Stimulated activated CD8-positive, alpha-beta memory T cell treated with anti-CD3 and anti-CD28 coated beads, Interleukin-4, amount 100 ng/mL, for 1 hour (primary cell): ENCODE measurements at places on chromosomes 11 and 22.

DNA sequence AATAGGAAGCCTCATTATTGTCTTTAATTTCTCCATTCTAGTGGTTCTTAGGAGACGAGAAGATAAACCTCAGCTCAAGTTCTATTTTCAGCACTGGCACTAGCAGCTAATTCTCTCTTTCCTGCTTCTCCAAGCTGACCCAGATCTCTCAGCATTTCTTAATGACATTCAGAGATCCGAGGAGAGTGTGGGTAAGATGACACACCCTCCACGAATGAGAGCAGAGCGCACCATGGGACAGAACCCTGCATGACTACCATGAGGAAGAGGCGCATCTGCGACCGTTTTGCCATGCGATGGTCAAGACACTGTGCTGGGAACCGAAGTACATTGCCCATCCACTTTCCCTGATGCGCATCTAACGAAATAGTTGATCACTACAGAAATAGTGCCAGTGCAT, 241.8 kb downstream of the LARGE1 start:
- no peak for DNase-seq

GRCh38 chr11:129354691-129355090, 21.0 kb upstream of the BARX2 start:
- DNase-seq: no peak

DNA sequence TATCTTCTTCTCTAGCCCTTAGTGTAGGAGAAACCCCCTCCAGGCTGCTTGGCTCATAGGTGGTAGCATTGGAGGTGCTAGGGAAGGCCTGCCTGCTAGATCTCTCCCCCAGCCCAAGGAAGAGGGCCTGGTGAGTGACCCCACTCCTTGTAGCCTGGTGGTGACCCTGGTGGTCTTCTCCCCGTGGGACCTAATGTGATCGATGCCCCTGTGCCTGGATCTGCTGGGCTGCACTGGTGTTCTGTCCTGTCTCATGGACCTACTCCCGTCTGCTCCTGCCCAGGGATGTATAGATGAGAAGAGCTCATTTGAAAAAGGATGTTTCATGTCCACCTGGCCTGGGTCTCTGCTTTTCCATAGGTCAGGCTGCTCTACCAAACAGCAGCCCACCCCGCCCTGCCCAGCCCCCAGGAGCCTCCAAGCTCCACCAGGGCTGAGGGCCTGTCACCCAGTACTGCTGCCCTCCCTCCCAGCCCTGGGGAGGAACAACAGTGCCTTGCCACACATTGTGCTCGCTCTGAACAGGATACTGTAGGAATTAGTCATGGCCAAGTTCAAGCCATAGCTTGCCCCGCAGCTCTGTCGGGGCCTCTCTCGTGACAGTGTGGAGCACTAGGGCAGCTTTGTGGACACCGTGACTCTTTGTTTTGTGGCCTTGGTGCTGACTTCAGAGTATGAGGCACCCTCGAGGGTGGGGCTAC, 19.7 kb downstream of the SLC37A2 start:
- DNase-seq: no peak

GRCh38 chr11:107999759-108000455, 8.8 kb upstream of the CUL5 start:
- no peak for DNase-seq

GRCh38 chr11:33731723-33732531, 4.3 kb downstream of the CD59 start:
- no peak for DNase-seq

DNA sequence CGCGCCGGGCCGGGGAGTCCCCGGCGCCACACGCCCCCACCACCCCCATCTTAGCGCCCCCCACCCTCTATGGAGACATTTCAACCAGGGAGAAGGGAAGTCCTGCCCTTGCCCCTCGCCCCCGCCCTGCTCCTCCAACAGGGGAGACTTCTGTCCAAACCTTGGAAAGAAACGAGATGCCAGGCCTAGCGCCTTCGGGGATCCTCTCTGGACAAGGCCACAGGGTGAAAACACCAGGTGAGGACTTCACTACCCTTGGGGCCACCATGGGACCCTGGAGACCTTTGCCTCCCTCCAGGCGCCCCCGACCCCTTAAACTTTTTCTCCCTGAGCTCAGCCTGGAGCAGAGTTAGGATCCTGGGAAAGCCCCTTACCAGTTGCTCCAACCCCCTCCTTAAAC, 11.6 kb upstream of the NPAS4 start:
- DNase-seq: no peak

- DNase-seq: no peak
Measured at GRCh38 chr22:47623763-47624148, 861.3 kb downstream of the TBC1D22A start.

- no peak for DNase-seq
Measured at GRCh38 chr11:6925636-6926207, 504 bp upstream of the ZNF215 start.

DNA sequence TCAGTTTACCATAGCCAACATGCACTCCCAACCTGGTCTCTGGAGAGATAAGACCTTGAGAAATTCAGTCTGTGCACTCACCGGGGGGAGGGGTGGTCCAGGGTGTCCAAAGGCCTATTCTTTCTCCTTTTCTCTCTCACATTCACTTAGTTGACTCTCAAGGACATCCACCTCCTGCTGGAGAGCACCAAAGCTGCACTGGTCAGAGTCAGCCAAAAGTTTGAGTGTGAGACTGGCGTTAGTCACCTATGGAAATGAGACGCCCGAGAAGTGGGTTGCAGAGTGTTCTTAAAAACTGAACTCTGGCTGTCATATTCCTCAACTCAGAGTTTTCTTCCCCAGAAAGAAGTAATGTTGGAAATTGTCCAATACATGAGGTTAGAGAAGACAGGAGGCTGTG, 5.0 kb upstream of the UBQLNL start:
- DNase-seq: no peak
